ENCODE measurements at places on chromosomes 6 and 20.

DNA sequence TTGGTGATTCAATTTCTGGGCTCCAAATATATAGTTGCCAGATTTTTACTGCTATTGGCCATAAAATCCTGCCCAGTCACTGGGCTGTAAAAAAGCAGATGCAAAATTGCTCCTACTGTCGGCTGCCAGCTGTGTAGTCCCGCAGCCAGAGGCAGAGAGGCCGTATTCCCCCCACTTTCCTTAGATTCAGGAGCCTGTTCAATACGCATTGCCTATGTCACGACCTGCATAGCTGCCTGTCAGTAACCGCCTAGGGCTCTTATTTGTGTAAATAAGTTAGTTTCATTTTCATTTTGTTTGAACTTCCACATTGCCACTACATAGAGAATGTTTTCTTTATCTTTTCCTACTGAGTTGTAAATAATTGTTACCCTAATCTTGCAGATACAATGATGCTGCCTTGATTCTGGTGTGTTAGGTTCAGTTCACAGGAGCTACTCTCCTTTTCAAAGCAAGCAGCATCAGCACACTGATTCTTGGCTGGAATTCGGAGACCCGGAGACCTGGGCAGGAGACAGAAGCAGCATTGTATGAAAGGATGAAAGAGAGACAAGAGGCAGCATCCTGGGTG, 46.0 kb upstream of the UST start:
- DNase-seq, result no peak

DNA sequence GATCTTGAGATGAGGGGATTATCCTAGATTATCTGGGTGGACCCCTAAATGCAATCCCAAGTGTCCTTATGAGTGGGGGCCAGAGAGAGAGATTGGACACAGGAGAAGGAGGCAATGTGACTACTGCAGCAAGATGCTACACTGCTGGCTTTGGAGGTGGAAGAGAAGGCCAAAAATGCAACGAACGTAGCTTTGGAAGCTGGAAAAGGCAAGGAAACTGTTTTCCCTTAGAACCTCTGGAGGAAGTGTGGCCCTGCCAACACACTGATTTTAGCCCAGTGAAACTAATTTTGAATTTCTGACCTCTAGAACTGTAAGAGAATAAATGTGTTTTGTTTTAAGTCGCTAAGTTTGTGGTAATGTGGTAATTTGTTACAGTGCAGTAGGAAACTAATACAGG, 15.7 kb downstream of the PPARD start:
- no peak for DNase-seq

DNA sequence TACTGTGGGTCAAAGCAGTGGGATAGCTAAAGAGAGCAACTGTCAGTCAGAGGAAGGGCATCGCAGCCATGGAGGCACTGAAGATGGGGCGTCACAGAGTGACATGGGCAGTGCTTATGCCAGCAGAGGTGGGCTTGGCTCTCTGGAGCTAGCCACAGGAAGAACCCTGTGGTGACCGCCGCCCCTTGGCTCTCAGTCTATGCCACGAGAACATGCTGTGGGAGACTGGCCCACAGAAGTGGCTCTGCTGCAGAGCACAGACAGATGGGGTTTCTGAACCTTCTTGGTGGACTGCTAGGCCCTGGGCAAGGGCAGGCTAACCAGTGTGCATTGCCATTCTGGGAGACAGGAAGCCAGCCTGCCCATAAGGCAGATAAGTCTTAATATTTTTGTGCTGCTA, 290.0 kb upstream of the SUPT3H start:
- DNase-seq, result no peak

- no peak for DNase-seq
These were observed 1.2 kb downstream of the PAK5 start for GRCh38 chr20:9837634-9838033.

Measured in T-cell (primary cell).